ENCODE measurements at places on chromosomes 3 and 15. TPM values are rescaled to one million over a fixed set of nuclear protein-coding genes. Genes with fewer than 3 reads are reported as not detected.
A peak's percentile ranks its signal among the peaks of the same experiment; 100 is the strongest.

DNA sequence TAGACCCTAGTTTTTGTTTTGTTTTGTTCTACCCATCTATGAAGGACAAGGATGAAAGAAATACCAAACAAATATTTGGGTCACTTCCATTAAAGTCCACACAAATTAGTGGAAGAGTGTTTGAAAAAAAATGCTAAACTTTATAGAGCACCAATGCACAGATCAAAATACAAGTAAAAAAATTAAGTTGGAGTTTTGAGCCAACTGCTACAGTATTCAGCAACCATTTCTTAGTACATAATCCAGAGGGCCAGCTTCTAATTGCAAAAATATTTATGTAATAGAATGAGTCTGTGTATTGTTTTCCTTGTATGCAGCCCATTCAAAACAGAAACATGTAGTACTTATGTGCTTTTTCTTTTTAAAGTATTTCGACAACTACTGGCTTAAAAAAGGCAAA, 121.1 kb downstream of the CBLB start:
- DNase-seq = no peak
- no peaks in the 10 kb centered on the region for H3K27me3 ChIP-seq
- H3K36me3 ChIP-seq = 0 out of 2 replicates have a peak, but pooled peaks cover 4% of the 10 kb centered on the region
- H3K4me1 ChIP-seq = peaks cover 19% of the 10 kb centered on the region

- no peaks in the 10 kb centered on the region for H3K4me1 ChIP-seq
- DNase-seq = no peak
- H3K36me3 ChIP-seq = no peaks in the 10 kb centered on the region
- H3K27ac ChIP-seq = no peak overlapping the region
- H3K27me3 ChIP-seq = no peaks in the 10 kb centered on the region
- no peak overlapping the region for H3K4me3 ChIP-seq
Observed at GRCh38 chr3:85570819-85571218, 612.0 kb downstream of the CADM2 start.

DNA sequence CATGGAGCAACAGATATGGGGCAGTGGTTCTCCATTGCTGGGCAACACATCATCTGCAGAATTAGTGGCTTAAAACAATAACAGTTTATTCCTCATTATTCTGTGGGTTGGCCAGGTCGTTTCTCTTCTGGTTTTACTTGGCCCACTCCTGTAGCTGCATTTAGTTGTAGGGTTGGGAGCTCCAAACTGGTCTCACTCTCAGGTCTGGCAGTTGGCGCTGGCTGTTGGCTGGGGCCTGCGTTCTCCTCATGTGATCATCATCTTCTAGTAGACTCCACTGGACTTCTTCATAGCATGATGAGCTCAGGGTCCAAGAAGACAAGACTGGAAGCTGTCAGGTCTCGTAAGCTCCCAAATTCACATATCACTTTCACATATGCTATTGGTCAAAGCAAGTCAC, 91.9 kb downstream of the EPHB1 start:
- H3K4me1 ChIP-seq = peaks cover 8% of the 10 kb centered on the region
- H3K4me3 ChIP-seq = no peak overlapping the region
- H3K36me3 ChIP-seq = no peaks in the 10 kb centered on the region
- peaks cover 28% of the 10 kb centered on the region for H3K27me3 ChIP-seq
- DNase-seq = no peak

- no peak overlapping the region for H3K27ac ChIP-seq
- no peaks in the 10 kb centered on the region for H3K27me3 ChIP-seq
- no peak overlapping the region for H3K4me3 ChIP-seq
- no peaks in the 10 kb centered on the region for H3K4me1 ChIP-seq
- 0 out of 2 replicates have a peak, but pooled peaks cover 3% of the 10 kb centered on the region for H3K36me3 ChIP-seq
Observed at GRCh38 chr3:41272667-41273066, 73.4 kb downstream of the CTNNB1 start.

DNA sequence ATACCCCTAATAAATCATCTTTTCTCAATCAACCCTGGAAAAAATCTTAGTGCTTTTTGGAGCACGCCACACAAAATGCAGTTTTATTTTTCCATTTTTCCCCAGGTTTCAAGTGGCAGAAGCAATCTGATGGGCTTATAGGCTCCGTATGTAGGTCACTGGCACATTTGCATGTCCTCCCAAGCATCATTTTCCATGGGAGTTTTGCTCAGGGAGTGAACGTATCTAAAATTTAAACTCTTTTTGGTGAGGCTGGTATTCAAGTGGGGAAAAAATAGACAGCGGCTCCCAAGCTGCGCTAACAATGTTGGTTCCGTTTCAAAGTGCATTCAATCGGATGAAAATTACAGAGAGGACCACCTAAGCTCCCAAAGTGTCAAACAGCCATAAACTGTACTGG, 233.4 kb downstream of the MEX3B start:
- no peaks in the 10 kb centered on the region for H3K27me3 ChIP-seq
- H3K36me3 ChIP-seq = no peaks in the 10 kb centered on the region
- DNase-seq = no peak
- H3K4me1 ChIP-seq = no peaks in the 10 kb centered on the region
- H3K4me3 ChIP-seq = no peak overlapping the region

DNA sequence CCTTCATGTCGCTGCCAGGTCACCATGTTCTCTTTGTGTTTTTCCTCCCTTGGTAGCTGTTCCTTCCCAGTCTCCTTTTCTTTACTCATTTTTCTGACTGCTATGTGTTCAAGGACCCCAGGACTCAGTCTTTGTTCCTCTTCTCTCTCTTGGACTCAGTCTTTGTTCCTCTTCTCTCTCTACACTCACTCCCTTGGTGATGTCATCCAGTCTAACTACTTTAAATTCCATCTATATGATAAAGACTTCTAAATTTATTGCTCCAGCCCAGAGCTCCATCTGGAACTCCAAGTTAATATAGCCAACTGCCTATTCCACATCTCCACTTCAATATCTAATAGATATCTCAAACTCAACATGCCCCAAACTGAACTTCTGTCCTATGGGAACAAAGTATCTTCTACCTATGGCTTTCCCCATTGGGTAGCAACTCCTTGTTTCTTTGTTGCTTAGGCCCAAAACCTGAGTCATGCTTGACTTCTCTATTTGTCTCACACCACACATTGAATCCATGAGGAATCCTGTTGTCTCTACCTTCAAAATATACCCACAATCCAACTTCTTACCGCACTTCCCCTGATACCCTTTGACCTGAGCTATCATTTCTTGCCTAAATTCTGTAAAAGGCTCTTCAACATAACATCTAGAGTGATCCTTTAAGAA, 4.9 kb upstream of the DYNC1LI1 start:
- no peak overlapping the region for H3K4me3 ChIP-seq
- H3K27me3 ChIP-seq = no peaks in the 10 kb centered on the region
- H3K36me3 ChIP-seq = no peaks in the 10 kb centered on the region

DNA sequence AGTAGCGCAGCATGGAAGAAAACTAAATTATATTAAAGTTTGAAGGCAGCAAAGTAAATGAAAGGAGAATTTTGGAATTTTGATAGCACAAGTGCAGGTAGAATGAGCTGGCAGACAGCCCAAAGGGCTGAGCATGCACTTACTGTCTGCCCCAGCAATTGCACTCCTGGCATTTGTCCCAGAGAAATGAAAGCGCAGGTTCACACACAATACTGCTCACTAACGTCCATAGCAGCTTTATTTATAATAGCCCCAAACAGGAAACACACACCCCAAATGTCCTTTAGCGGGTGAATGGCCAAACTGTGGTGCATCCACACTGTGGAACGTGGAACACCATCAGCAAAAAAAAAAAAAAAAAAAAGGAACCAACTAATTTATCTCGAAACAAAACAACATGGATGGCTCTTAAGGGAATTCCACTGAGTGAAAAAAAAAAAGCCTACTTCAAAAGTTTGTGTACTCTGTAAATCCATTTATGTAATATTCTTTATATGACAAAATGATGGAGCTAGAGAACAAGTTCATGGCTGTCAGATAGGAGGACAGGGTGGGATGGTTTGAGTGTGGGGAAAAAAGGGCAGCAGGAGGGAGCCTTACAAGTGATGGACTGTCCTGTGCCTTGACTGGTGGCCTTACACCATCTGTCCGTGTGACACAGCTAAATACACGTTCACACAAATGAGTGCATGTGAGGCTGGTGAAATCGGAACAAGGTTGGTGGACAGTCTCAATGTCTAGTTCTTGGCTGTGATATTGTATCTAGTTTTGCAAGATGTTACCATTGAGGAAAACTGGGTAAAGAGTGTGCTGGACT, 6.0 kb upstream of the TM2D3 start:
- H3K27ac ChIP-seq = no peak overlapping the region
- no peak for DNase-seq

DNA sequence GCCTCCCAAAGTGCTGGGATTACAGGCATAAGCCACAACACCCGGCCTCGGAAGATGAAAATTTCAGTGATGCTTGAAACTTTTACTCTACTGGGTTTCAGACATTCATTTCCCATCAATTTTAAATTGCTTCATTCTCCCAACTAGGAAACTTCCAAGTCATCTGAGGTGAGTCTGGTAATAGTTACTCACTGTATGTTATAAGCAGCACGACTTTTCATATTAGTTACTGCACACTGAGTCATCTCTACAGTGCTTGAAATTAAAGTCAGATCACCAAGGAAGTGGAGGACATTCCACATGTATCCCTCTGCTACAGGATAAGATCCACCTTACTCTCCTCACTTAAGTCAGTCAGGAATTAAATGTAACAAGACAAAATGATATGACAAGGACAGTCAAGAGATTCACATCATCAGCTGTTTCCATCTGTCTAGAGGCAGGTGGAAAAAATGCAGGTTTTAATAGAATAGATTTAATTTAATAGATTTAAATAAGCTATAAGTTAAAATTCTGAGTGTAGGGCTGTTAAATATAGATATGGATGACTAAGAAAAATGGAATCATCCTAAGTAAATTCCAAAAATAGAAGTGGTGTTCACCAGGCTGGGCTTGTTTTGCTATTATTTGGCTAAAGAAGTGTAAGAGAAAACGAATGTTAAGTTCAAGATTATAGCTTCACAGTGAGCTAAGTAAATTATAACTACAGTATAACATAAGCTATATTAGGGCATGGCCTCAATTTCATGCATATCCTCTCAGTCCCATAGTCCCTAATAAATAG, 104.4 kb downstream of the TMCO5A start:
- H3K4me1 ChIP-seq = 0 out of 2 replicates have a peak, but pooled peaks cover 5% of the 10 kb centered on the region
- no peak overlapping the region for H3K27ac ChIP-seq
- no peaks in the 10 kb centered on the region for H3K27me3 ChIP-seq
- DNase-seq = no peak
- H3K4me3 ChIP-seq = no peak overlapping the region

GRCh38 chr3:122797291-122797690, 2.4 kb downstream of the SLC49A4 start:
- H3K4me3 ChIP-seq = no peak overlapping the region
- no peak overlapping the region for H3K27ac ChIP-seq
- H3K27me3 ChIP-seq = peaks cover 17% of the 10 kb centered on the region
- peaks cover 15% of the 10 kb centered on the region for H3K4me1 ChIP-seq
- no peaks in the 10 kb centered on the region for H3K36me3 ChIP-seq
- DNase-seq = no peak

DNA sequence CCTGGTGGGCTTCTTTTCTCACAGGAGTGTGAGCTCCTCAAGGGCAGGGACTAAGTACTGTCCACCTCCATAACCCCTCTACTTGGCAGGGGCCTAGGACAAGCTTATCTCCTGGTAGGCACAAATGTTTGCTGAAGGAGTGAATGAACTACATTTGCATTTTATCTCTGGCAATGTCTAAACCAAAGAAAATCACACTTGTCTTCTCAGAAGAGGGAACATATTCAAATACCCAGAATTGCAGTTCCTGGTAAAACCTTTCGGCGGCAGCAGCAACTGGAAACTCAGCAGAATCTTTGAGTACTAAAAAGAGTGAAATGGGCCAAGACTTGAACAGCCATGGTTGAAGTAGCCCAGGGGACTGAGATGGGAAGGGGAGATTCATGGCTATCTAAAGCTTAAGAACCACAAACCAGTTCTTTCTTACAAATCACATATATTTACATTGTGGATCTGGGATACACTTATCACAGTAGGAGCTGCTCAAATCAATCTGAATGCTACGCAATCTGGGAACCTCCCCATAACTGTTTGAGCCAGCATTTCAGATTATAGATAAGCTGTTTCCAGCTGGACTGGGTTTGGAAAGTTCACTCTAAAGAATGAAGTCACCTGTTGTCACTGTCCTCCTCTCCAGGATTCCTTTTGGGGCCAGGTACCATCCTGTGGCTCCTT, 18.7 kb upstream of the PTPN9 start:
- H3K27me3 ChIP-seq = no peaks in the 10 kb centered on the region
- no peak overlapping the region for H3K4me3 ChIP-seq
- H3K36me3 ChIP-seq = peaks cover 8% of the 10 kb centered on the region
- DNase-seq = peak; percentile 72
- no peak overlapping the region for H3K27ac ChIP-seq

- no peaks in the 10 kb centered on the region for H3K36me3 ChIP-seq
- peaks cover 65% of the 10 kb centered on the region for H3K4me1 ChIP-seq
- H3K4me3 ChIP-seq = peak overlapping the region; percentile 59
- no peak overlapping the region for H3K27ac ChIP-seq
- H3K27me3 ChIP-seq = peaks cover 99% of the 10 kb centered on the region
Observed at GRCh38 chr15:52788099-52788986, 1.8 kb downstream of the ONECUT1 start.

- H3K27me3 ChIP-seq = no peaks in the 10 kb centered on the region
- no peak for DNase-seq
- no peaks in the 10 kb centered on the region for H3K36me3 ChIP-seq
- H3K27ac ChIP-seq = no peak overlapping the region
Observed at GRCh38 chr3:156148946-156149381, 28.6 kb downstream of the KCNAB1 start.

GRCh38 chr15:41824062-41824745, 3.7 kb upstream of the JMJD7 start:
- H3K36me3 ChIP-seq = no peaks in the 10 kb centered on the region
- DNase-seq = no peak
- no peak overlapping the region for H3K4me3 ChIP-seq

GRCh38 chr15:49506341-49506740, 83.3 kb downstream of the FGF7 start:
- no peak for DNase-seq
- no peak overlapping the region for H3K27ac ChIP-seq
- no peaks in the 10 kb centered on the region for H3K36me3 ChIP-seq
- no peaks in the 10 kb centered on the region for H3K4me1 ChIP-seq
- H3K27me3 ChIP-seq = no peaks in the 10 kb centered on the region

GRCh38 chr15:70058642-70059360, 38.9 kb downstream of the TLE3 start:
- H3K27ac ChIP-seq = no peak overlapping the region
- H3K4me1 ChIP-seq = no peaks in the 10 kb centered on the region
- peaks cover 8% of the 10 kb centered on the region for H3K36me3 ChIP-seq
- H3K27me3 ChIP-seq = no peaks in the 10 kb centered on the region
- no peak overlapping the region for H3K4me3 ChIP-seq

- no peak overlapping the region for H3K4me3 ChIP-seq
- no peak for DNase-seq
- H3K27ac ChIP-seq = no peak overlapping the region
- H3K4me1 ChIP-seq = no peaks in the 10 kb centered on the region
Observed at GRCh38 chr3:141979050-141979671, 102.7 kb downstream of the ATP1B3 start.

MKRN3 gene
- polyA plus RNA-seq = not detected

CLDN16 gene
- polyA plus RNA-seq = not detected

EXD1 gene
- polyA plus RNA-seq = not detected

ARF4 gene
- polyA plus RNA-seq = 227 TPM

REC114 gene
- polyA plus RNA-seq = not detected

HYAL3 gene
- 3.7 TPM for polyA plus RNA-seq

KLF15 gene
- polyA plus RNA-seq = 3.3 TPM
